Fibroblast of mammary gland (primary cell): ENCODE measurements at places on chromosomes 7 and 10.

DNA sequence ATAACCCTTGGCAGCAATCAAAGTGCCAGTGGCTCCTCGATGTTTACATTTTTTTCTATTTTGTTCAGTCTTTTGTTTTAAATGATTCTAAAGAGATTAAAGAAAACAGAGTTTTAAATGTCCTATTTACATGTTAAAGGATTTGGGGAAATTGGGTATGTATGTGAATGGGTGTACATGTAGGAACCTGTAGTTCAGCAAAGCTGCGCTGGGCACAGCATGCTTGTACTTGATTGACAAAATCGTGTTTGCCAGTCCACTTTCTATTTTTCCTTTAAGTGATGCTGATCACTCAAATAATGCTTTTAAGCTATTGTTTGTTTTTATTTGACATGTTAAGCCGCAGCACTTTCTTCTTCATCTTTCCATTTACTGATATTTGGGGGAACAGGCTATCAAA is 40.9 kb downstream of the FHIP2A start:
- no peak for DNase-seq

GRCh38 chr7:104848138-104848990 is 165.6 kb upstream of the KMT2E start:
- peak; percentile 35 for DNase-seq

GRCh38 chr7:112997831-112998230 is 88.8 kb downstream of the GPR85 start:
- peak; percentile 27 for DNase-seq

GRCh38 chr10:25176421-25176968 is 1.7 kb downstream of the GPR158 start:
- DNase-seq = no peak

DNA sequence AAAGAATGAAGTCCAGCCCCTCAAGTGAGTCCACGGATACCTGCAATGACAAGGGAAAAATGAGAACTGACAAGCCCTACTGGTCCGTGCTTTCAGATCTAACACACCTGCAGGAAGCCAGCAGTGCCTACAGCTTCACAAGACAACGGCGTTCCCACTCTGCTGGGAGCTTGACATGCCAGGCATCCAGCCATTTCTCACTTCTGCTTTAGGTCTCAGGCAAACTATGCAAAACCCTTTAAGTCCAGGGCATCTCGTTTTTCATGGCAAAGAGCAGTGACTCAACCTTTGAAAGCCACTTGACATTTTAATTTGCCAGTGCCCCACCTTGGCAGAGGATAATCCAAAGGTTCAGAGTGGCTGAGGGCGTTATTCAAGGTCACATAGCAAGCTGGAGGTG is 49.1 kb upstream of the GPAM start:
- no peak for DNase-seq

GRCh38 chr7:136947347-136947746 is 78.9 kb downstream of the CHRM2 start:
- peak; percentile 12 for DNase-seq
